Lung (tissue), 17 donors: ENCODE measurements at places on chromosomes 7 and 10. TPM values are rescaled to one million over a fixed set of nuclear protein-coding genes. Genes with fewer than 3 reads are reported as not detected.

The ZNF862 gene
- total RNA-seq = 14.1 TPM

The NRF1 gene
- 19.0 TPM for total RNA-seq

The LRRD1 gene
- total RNA-seq = 0.06 TPM

The CREB5 gene
- 23.1 TPM for total RNA-seq

The PWWP2B gene
- 20.1 TPM for total RNA-seq

The PRF1 gene
- 9.4 TPM for total RNA-seq

The ABCC2 gene
- total RNA-seq = 1.3 TPM

The SUGCT gene
- 4.2 TPM for total RNA-seq

The UTF1 gene
- 0.52 TPM for total RNA-seq

The TSPAN12 gene
- total RNA-seq = 21.1 TPM

The EPHA1 gene
- total RNA-seq = 13.3 TPM

DNA sequence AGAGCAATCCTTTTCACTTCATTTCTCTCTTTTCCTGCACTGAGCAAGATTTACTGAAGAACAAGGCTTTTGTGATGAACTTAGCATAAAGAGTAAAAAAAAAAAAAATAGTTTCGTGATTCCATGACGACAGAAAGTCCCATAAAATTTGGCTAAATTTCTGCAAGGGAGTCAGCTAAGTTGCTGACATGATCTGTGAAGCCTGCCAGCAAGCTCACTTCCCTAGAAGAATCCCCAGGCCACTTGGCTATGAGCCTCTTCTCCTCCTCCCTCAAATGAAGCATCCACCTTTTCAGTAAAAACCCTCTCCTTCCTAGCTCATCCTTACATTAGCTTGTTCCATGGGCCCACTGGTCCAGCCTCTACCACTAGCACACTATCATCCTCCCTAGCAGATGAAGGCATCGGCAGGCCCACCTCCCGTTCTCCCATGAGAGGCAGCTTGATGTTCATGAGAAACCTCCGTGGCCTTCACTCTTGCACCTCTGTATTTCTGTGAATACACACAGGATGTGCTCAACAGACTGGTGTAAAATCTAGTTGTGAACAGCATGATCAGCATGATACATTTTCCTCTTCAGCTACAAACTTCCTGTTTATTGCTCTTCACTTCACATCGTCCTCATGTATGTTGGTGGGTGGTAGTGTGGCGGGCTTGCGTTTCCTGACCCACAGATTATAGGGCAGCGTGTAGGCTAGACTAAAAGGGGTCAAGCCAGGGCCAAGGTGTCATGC lies 30.9 kb downstream of the GIMAP8 start:
- DNase-seq = no peak

- DNase-seq = no peak
Measured at GRCh38 chr10:91617072-91617609, 15.7 kb downstream of the PPP1R3C start.

- DNase-seq = no peak
Measured at GRCh38 chr7:121545418-121545817, 149.3 kb upstream of the FAM3C start.

GRCh38 chr7:8514781-8515519 lies 81.5 kb downstream of the NXPH1 start:
- peak; percentile 4 for DNase-seq

- DNase-seq = no peak
Measured at GRCh38 chr10:127536972-127537760, 11.9 kb upstream of the NPS start.

GRCh38 chr7:138838166-138838565 lies 40.2 kb upstream of the ATP6V0A4 start:
- no peak for DNase-seq

- DNase-seq = no peak
Measured at GRCh38 chr7:51352174-51353100, 35.8 kb upstream of the COBL start.

- DNase-seq = no peak
Measured at GRCh38 chr7:130114374-130114773, 44.0 kb downstream of the KLHDC10 start.

GRCh38 chr7:134210976-134211663 lies 84.0 kb downstream of the LRGUK start:
- DNase-seq = no peak

GRCh38 chr7:115962340-115962739 lies 68.2 kb downstream of the TFEC start:
- DNase-seq = no peak

DNA sequence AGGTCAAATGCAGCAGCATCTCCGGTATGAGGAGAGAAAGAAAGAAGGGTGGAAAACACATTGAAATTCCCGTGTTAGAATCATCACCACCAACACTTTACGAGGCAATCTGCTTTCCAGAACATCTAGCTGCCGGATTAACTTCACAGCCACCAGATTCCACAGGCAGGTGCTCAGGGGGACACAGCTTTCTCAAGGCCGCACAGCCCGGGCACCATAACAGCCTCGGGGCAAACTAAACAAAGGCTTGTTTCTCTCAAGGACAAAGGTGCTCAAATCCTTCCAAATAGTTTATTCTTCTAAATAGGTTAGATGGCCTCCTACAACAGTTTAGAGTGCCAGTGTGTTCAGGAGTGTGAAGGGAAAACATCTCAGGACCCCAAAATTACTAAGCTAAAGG lies 156.3 kb downstream of the DIP2C start:
- no peak for DNase-seq

GRCh38 chr10:48605786-48606529 lies 1.1 kb upstream of the ARHGAP22 start:
- no peak for DNase-seq

- DNase-seq = peak; percentile 18
Measured at GRCh38 chr7:88226886-88227516, 7.2 kb upstream of the SRI start.

DNA sequence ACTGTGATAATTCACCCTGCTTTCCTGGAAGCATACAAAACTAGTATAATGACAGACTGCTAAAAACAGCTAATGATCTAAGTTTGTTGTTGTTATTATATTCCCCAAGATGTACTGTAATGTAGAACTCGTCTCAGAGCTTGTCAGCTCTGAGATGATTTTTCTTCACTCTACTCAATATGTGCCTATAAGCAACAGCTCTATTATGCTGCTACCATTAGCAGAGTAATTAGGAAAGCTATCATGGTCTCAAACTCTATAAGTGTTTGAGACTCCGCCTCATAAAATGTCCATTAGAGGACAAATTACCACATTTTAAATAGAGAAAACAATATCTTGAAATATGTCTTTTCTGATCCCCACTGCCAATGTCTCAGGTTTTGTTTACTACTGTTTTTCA lies 476.5 kb upstream of the PCDH15 start:
- no peak for DNase-seq

- no peak for DNase-seq
Measured at GRCh38 chr7:88317422-88317821, 10.7 kb upstream of the STEAP4 start.

DNA sequence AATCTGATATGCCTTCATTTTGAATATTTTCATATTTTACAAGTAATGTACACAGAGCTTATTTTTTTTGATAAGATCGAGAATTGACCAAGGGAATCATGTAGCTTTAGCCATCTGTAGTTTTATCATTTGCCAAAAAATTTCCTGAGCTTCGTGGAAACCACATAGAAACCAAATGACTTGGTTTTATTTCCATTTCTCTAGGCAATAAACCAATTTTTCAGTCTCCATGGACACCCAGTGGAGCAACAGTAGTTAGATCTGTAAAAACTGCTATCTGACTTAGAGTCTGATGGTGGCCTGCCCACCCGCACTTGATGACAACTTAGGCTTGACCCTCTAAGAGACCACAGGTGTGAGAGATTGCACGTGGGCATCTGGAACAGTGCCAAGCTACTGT lies 127.8 kb upstream of the CDK6 start:
- no peak for DNase-seq

DNA sequence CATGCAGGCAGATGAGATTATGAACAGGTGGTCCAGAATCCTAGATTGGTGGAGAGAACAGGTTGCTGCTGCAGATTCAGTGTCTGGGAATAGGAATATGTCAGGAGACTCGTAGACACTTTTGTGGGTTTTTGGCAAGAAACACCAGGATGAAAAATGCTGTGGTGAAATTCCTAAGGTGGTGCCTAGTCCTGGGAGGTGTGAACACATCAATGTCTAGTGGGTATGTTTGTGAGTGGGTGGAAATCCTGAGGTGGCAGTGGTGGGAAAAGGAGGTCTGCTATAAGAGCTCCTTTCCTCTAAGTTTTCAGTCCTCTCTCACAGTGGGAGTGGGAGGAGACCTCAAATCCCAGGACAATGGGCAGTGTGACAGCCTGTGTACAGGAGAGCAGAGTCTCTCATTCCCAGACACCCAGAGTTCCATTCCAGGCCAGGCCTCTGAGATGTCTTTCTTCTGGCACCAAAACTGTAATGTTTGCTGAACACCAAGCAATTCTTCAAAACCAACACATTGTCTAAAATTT lies 5.1 kb downstream of the ERV3-1 start:
- no peak for DNase-seq

DNA sequence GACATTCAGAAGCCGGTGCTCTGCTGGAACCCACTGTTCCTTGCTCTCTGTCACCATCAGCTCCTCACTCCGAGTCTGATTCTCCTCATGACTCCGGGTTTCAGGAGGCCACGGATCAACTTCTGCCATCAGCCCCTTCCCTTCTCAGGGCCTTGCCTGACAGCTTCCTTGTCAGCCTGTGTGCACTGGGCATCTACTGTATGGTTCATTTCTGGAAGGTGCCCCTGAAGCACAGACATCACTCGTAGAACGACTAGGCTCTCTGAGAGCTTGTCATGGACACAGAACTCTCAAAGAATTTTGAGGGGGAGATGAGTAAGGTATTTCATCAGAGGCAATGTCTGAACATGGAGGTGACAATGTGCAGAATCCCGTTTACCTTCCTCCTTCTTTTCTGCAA lies 396.1 kb downstream of the TNS3 start:
- no peak for DNase-seq

DNA sequence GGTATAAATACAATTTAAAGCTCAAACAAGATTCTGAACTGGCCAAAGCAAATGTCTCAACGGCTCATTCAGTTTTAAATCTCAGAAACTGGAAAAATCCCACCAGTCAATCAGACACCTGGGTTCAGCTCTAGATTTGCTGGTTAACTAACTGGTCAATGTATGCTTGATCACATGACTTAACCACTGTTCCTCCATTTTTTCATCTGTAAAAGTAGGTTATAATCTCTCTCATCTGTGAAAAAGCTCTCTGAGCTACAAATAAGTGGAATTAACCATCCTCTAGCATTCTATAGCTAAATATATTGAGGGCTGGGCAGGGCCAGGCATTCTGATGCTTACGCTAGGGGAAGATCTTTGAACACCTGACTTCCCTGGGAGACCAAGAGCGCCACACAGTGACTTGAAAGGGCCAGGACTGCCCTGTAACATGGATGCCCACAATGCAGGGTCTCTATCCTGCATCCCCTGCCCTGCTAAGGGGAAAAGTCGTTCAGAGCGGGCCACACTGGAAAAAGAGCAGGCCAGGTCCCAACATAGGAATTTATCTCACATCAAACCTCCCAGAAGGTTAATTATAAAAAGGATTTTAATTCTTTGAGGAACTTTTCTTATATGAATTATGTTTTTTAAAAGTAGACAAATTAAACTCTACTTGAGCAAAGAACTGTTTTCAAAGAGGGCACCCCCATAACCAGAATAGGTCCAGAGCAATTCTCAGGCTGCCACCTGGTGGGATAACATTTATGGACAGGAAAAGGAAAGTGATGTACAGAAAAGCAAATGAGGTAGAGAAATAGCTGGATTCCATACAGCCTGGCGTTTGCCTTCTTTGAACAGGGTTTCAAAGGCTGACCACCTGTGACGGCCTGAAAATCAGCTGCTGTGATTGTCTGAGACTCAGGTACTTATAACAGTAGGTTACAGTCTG lies 1.8 kb downstream of the RP9 start:
- peak; percentile 72 for DNase-seq

GRCh38 chr10:79127151-79127961 lies 58.6 kb downstream of the ZMIZ1 start:
- no peak for DNase-seq

DNA sequence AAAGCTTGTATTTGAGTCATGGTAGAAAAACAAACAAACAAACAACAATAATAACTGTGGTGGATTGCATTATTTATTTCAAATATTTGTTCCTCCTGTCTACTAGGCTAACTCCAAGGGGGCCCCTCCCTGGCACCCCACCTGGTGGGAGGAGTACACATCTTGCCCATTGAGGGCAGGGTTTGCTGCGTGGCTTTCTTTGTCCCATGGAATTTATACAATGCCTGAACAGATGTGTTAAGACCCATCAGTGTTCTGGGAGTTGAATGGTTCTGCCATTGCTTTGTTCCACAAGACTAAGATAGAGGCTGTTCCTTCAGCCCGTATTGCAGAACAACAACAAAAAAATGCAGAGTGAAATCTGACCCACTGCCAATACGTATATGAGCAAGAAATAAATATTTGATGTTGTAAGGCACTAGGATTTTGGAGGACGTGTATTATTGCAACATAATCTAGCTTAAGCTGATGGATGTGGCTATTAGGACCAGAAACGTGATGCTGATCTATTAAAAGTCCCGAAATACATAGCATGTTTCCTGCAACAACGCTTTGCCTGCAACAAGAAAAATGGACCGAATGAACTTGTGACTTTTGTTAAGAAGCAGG lies 119.1 kb upstream of the JCAD start:
- DNase-seq = peak; percentile 39

DNA sequence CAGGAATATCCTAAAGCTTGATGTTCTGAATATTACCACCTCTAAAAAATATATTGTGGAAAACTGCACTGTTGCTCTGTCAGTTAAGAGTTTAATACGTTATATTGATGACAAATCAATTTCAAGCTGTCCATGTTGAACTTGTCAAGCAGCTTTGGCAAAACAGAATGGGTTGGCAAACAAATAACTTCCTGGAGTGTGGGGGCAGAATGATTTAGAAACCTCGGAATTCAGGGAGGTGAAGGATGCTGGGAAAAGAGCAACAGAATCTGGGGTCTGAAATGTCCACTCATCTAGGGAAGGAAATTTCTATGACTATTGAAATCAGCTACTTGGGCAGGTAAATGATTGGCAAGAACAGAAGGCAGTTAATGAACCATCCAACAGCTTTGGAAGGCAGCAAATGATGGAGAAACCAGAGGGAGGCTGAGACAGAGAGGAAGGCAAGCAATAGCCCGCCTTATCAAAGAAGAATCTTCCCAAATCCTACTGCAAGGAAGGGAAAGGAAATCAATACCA lies 95.1 kb upstream of the PALS2 start:
- DNase-seq = no peak

GRCh38 chr10:32950591-32951108 lies 7.4 kb downstream of the ITGB1 start:
- no peak for DNase-seq
